EH (cell line): ENCODE measurements at places on chromosomes 7 and 10.
A peak's percentile ranks its signal among the peaks of the same experiment; 100 is the strongest.

DNA sequence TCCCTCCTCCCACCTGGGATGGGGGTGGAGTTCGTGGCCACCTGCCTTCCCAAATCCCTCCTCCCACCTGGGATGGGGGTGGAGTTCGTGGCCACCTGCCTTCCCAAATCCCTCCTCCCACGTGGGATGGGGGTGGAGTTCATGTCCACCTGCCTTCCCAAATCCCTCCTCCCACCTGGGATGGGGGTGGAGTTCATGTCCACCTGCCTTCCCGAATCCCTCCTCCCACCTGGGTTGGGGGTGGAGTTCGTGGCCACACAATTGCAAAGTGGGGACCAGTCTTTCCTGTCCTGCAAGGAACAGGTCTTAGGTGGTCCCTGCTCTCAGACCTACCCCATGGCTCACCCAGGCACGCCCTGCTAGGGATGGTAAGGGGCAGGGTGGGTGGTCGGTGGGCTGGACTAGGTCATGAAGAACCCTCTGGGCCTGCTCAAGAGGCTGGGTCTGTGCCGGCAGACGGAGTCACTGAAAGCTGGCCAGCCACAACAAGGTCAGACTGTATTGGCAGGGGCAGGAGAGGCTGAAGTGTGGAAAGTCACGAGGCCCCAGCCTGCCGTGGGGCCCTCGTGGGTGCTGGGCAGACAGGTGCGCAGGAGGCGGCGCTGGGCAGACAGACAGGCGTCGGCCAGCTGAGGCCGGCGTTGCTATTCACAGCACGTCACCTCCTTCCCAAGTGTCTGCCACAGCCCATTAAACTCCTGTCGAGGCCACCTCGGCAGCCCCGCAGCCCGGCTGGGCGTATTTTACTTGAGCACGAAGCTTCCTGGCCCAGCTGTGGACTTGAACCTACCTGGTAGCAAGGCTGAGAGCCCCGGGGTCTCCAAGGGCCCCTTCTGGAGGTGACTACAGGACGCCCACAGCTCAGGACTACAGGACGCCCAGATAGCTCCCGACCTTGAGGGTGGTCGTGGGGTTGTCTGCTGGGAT is 4.1 kb downstream of the KNDC1 start:
- no peak for DNase-seq

DNA sequence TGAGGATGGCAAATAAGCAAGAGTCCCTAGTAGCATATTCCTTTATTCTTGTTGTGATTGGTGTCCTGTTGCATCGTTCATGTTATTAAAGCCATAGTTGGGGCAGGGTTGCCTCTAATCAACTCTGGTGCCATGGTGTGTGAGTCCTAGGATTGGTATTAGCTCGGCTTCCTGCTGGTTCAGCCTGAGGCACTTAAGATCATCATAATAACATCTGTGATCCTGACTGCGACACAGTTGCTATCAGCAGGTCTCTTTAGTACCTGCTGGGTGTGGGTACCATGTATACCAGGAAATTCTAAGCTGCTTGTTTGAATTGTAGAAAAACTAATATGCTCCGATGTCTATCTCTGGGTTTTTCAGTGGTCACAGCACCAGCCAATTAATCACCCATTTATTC is 1.6 kb downstream of the WEE2 start:
- DNase-seq = peak; percentile 19

DNA sequence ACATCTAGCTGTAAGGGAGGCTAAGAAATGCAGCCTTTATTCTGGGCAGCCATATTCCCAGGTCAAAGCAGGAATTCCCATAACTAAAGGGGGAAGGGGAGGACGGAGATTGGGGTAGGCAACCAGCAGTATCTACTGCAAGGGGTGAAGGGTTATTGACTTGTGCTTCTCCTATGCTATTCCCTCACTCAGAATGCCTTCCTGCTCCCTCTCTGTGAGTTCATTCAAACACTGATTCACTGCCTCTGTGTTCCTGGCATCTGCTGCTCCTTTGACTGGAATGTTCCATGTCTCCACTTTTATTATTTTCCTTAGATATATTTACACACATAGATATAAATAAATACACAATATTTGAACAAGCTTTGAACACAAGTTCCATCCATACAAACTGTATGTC is 11.1 kb downstream of the HTR7 start:
- no peak for DNase-seq

DNA sequence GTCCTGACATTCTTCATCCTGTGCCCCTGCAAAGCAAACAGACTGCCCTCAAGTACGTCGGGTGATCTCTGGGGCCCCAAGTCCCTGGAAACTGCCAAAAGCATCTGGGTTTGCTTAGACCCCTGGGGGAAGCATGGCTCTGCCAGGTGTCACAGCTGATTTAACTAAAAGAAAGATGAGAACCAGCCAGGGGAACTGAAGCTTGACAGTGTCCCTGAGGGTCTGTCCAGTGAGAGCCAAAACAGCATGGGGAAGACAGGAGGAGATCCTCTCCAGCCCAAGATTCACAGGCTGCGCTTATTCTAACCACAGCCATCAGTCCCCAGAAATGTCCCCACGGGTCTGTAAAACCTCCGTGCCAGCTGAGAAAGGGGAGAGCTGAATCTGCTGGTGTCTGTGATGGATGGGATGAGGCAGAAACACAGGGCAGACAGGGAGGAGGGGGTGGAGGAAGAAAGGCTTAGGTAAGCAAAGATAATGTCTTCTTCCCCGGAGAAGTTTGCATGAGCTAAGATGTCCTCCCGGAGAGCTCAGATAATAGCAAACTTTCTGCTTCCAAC is 21.3 kb downstream of the CCDC3 start:
- DNase-seq = no peak

DNA sequence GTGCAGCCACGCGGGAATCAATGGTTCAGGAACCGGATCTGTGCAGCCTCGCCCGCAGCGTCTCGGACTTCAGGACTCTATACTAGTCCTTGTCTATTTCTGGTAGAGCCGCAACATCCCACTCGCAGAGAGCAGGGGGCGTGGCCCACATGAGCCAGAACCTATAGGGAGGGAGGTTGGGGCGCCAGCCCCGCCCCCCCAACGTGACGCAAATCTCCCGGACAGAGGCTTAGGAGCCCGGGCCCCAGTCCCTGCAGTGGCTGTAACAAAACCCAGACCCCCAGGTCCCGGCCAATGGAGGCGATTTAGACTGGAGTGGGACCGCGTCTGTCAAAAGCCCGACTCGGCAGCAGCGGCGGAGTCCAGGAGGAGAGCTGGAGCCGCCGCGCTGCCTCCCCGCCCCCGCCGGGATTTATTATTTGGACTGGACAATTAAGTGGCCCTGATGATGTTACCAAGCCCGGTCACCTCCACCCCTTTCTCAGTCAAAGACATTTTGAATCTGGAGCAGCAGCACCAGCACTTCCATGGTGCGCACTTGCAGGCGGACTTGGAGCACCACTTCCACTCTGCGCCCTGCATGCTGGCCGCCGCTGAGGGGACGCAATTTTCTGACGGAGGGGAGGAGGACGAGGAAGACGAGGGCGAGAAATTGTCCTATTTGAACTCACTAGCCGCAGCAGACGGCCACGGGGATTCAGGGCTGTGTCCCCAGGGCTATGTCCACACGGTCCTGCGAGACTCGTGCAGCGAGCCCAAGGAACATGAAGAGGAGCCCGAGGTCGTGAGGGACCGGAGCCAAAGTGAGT is at the start of gene NKX2-3:
NKX2-3 (plus strand) TSS at position 256 of the 809 bp plus-strand sequence; CDS start at position 446, 190 bp downstream.
- peak; percentile 69 for DNase-seq
